ENCODE measurements at places on chromosomes 5 and 9.

GRCh38 chr5:159337016-159337955, 7.0 kb upstream of the IL12B start:
- peak; percentile 90 for DNase-seq

DNA sequence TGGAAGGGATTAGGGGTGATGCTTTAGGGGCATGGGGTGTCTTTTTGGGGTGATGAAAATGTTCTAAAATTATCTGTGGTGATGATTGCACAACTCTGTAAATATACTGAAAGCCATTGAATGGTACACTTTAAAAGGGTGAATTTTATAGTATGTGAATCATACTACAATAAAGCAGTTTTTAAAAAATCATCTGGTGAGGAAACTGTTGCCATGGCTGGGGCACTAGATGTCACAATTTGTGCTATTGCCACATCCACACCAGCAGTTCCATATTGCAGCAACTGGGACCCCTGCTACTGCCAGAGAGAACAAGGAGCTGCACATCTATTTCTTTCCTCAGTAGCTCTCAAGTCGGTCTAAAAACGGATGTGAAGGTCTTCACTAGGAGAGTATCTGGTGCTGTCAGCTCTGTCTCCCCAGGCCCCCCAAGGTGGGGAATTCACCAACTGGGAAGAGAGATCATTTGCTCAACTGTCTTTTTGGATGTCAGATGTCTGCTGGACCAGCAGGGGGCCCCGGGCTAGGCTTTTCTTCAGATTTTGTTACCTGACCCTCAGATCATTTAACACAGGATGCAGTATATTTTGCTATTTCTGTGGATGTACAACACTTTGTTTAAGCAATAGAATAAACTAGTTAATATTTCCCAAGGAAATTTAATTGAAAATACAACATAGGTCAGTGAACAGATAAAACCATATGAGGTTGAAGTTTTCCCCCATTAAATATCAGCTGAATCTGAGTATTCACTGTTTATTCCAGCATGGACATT, 13.2 kb downstream of the CMYA5 start:
- DNase-seq, result peak; percentile 19

DNA sequence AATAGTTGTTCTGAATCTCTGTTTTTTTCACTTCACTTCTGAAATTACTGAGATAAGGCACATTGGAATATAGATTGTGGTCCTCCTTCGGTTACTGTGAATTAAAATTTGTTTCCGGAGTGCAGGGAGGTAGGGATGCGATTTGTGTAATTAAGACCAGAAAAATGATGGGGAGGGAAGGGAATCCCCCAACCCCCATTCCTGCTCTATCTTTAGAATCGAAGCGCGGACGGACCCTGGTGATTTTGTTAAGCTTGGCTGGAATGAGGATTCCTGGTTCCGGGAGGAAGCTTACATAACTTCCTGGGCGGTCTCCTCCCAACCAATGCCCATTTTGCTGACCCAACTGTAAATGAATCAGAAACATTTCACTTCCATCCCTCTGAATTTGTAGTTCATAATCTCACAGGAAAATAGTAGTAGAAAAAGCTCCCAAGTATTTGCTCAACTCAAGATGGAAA, 220.1 kb upstream of the MSX2 start:
- DNase-seq, result no peak

DNA sequence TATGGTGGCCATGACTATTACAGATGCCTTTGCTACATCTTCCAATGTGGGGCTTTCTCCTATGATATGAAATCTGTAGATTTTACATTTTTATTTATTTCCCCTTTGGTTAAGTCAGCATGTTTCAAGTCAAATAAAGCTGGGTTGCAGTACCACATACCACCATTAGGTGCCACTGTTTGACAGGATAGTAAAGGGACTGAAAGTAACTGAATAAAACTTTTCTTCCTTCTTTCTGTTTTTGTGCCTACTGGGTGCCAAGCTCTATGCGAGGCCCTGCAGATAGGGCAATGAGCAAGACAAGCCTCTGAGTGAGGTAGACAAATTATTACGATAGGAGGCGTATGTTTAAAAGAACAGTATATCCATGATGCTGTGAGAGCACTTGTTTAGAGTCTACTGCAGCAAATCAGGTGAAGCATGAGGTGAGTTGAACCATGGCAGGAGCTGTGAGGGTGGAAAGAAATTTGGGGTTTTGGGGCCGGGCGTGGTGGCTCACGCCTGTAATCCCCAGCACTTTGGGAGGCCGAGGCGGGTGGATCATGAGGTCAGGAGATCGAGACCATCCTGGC, 64.8 kb downstream of the GDNF start:
- peak; percentile 45 for DNase-seq

DNA sequence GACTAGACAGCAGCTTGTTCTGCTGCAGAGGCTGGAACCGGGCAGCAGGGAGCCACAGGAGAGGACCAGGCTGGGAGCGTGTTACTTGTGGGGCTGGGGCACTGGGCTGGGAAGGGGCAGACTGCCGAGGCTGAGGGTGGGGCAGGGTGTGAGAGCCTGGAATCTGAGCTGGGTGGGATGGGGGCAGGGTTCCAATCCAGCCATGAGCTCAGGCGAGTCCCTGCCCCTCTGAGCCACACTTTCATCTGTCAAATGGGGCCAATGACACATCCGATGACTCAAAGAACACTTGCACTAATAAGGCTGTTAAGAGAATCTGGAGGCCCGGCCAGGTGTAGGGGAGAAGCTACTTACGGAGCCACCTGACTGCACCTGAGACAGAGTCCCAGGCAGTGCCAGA, 18.7 kb upstream of the WDR38 start:
- DNase-seq, result peak; percentile 75

DNA sequence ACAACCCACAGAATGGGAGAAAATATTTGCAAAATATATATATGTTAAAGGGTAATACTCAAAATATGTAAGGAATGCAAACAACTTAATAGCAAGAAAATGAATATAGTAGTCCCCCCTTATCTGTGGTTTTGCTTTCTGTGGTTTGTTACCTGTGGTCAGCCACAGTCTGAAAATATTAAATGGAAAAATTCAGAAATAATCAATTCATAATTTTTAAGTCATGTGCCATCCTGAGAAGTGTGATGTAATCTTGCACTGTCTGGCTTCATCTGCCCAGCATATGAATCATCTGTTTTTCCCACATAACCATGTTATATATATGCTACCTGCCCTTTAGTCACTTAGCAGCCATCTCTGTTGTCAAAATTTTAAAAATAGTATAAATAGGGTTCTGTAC, 11.7 kb downstream of the CER1 start:
- DNase-seq, result peak; percentile 75

DNA sequence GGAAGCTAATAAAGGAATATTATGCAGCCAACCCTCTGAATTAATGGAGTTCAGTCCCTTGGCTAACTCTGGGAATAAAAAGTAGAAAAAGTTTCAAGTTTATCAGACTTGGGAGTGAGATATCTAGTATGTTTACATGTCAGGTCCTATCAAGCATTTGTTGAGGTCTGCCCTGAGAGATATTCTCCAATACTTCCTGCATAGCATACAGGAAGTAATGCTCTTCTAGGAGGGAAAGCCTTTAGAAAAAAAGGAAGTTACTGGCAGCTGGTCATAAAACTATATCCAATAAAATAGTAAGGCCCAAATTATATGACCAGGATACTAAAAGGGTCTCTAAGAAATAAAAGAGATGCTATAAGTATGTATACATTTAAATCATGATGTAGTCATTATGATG, 594.1 kb upstream of the FTMT start:
- no peak for DNase-seq

- DNase-seq, result peak; percentile 83
Observed at GRCh38 chr9:87713988-87714330, 12.0 kb upstream of the CTSL start.

GRCh38 chr9:21679432-21679831, 123.0 kb upstream of the MTAP start:
- peak; percentile 62 for DNase-seq

GRCh38 chr5:95725937-95726810, 5.0 kb upstream of the RHOBTB3 start:
- DNase-seq, result peak; percentile 77

DNA sequence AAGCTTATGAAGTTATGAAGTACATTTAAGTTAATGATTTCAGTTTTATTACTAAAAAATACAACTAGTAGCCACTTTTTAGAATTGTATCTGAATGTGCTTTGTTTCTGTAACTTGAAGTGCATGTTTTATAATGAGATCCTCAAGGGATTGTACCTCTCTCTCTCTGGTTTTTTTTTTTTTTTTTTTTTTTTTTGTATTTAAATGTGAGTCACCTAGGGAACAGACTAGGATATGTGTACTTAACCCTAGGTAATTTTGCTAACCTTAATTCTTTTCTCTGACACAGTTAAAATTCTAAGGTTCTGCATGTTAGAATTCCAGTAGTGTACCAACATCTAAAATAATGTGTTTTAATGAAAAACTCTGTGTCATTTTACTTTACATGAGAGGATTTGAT, 59.5 kb downstream of the CDC42SE2 start:
- no peak for DNase-seq

DNA sequence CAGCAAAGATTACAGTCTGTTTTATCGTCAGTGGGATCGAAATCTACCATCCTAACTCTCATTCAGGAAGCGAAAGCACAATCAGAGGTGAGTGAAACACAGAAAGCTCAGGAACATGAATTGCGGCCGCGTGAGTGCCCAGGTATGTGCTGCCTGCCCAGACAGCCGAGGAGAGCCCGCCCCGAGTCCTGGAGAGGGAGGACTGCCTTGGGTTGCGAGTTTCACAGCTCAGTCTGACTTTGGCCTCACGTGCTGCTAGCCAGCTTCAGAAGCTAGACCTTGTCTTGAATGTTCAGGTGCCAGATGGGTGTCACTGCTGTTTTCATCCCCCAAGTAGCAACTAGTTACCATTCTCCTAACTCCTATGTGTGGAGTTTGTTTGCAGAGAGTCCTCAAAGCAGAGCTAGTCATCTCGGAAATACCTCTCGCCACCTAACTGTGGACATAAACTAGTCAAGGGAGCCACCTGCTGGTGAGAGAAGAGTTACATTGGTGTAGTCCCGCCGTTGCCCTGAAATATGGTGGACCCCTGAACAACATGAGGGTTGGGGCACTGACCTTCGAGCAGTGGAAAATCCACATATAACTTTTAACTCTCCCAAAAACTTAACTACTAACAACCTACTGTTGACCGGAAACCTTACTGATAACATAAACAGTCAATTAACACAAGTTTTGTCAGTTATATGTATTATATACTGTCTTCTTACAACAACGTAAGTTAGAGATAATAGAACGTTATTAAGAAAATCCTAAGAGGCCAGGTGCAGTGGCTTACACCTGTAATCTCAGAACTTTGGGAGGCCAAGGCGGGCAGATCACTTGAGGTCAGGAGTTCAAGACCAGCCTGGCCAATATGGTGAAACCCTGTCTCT, 80.9 kb downstream of the GOLPH3 start:
- DNase-seq, result peak; percentile 74

GRCh38 chr5:168991311-168991710, 309.6 kb downstream of the SLIT3 start:
- no peak for DNase-seq

DNA sequence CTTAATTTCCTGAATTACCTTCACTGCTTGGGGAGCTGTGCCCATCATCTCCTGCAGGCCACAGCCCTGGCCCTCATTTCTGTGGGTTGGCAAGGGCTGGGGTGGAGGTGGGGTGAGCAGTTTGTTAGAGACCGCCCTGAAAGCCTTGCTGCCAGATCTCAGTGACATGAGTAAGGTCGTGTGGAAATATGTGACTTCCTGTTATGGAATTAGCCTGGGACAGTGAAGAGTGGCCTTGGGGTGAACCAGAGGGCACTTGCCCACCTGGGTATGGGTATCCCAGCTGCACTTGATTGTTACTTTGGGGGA, 2.5 kb upstream of the HNRNPAB start:
- peak; percentile 28 for DNase-seq

- DNase-seq, result no peak
Observed at GRCh38 chr5:33341351-33341750, 99.4 kb upstream of the TARS1 start.

- no peak for DNase-seq
Observed at GRCh38 chr5:169563369-169563768, 20.2 kb upstream of the SPDL1 start.

DNA sequence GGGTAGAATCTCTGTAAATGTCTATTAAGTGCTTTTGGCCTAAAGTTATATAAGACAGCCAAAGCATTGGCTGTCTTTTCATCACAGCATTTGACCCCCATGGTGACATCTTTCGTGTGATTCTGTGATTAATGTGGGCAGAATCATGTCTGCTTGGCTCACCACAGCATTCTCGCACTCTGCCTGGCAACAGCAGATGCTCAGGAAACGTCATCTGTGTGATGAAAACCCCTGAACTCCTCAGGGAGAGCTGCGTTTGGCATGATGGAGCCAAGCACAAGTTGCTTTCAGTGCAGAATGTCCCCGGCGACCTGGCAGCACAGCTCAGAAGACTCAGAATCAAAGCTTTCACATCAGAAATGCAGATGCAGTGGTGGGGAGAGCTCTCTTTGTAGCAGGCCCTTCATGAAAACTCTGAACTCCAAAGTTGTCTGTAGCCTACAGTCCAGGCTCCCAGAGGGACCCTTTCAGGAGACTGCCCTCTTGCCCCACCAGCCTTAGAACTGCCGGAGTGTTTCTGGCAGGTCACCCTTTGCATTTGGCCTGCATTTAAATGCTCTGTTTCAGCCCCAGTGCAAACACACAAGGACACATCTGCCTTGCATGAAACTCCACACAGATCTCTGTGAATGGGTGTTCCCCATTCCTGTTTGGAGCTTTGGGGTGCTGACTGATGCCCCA, 155.6 kb upstream of the PANK3 start:
- peak; percentile 60 for DNase-seq

DNA sequence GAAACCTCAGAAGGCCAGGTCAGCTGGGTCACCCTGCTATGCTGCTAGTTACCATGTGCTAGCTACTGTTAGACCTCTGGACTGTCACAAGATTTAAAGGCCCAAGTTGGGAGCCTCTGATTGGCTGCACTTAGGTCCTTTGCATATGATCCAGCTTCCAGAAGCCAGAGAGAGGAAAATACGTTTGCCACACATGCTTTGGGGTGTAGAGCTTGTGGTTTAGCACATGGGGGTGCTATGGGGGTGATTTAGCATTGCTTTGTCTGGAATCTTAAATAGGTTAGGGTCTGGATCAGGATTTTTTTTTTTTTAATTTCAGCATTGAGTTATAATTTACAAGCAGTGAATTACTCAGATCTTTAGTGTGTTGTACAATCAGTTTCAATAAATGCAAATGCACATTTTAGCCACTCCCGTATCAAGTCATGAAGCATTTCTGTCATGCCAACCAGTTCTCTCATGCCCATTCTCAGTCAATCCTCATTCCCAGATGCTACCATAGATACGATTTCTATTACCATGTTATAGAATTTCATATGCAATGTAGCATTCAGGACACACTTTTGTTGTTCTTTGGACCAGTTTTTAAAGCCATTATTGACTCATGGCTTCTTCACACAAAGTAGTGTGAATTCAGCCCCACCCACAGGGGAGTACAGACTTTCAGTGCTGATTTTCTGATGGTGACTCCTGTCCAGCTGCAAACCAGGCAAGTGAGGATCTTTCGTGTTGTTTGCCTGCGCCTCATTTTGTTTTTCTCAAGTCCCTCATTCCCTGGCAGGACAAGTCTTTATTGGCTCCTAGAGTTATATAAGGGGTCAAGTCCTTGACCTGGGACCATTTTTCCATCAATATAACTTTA, 250.4 kb downstream of the LRRC70 start:
- DNase-seq, result no peak
